ENCODE measurements at places on chromosomes 12 and 14. TPM values are rescaled to one million over a fixed set of nuclear protein-coding genes. Genes with fewer than 3 reads are reported as not detected.

DNA sequence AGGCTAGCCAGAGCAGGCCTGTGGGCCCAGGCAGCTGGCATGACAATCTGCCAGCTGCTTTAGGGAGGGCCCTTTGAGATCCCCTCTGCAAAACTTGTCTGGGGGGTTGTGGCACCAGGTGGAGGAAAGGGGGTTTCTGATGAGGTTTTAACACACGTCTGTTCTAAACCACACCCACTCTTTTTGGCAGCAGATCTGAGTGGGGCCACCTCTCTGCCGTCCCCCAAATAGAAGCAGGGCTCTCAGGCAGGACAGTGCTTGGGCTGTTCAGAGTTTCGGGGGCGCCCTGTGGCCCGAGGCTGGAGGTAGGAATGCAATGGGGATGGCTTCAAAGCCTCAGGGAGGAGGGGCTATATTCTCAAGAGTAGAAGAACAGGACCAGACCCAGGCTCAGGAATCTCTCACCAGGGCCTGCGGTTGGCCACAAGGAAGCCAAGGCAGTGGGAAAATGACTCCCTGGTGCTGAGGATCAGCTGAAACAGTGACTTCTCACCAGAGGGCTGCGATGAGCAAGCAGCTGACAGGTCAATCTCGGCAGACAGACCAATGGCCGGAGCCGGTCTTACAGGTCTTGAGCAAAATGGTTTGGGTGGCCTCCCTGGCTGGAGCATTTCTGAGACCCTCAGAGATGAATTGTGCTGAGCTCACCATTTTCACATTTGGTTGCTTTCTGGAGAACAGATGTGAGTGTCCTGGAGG, 1.5 kb upstream of the KRT5 start:
- peak; percentile 92 for DNase-seq

DNA sequence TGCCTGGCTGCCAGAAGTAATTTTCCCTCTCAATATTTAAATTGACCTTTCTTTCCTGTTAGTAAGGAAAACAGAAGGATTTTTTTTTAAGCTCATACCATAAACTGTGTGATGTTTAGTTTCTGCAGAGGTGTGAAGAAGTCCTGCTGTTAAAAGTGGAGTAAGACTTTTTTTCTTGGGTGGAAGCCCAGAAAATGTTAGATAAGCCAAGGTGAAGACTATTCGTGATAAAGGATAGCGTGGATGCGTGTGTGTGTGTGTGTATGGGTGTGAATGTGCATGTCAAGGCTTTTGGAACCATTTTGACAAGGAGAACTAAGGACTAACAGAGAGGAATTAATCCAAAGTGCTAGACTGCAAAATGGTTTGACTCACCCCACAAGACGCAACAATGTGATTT, 152.9 kb upstream of the SEL1L start:
- no peak for DNase-seq

The BHLHE41 gene
- total RNA-seq, result 4.0 TPM

GRCh38 chr12:108622921-108623514, 10.7 kb downstream of the SELPLG start:
- no peak for DNase-seq

- DNase-seq, result no peak
Observed at GRCh38 chr12:32039917-32040575, 66.6 kb upstream of the BICD1 start.

DNA sequence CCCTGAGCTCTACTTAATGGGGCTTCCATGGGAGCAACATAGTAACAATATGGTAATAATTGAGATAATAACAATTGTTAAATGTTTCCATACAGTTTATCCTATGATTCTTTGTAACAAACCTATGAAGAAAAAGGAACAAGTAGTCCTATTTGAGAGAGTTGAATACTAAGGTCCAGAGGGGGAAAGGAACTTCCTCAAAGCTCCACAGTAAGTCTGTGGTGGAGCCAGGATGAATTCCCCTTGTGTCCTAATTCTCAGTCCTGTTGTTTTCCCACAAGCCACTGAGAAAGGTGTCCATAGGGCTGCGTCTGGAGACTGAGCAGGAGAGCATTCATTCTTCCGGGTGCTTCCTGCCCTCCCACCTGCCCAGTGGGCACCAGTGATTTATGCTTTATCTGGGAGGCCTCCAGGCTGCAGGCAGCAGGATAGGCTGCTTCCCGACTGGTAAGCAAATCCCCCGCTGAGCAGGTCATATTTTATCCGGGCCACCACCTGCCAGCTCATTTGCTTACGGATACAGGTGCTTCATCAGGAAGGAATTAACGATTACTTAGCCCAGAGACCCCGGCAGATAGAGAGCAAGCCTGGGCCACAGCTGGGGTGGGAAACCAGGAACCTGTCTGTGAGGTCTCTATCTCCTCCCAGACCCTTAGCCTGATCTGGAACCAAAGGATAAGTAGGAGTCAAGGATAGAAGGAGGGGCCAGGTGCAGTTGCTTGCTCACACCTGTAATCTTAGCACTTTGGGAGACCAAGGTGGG, 33.9 kb upstream of the FAM222A start:
- no peak for DNase-seq

The SAMD4A gene
- 12.3 TPM for total RNA-seq

GRCh38 chr14:102580550-102581110, 11.8 kb upstream of the RCOR1 start:
- peak; percentile 9 for DNase-seq

DNA sequence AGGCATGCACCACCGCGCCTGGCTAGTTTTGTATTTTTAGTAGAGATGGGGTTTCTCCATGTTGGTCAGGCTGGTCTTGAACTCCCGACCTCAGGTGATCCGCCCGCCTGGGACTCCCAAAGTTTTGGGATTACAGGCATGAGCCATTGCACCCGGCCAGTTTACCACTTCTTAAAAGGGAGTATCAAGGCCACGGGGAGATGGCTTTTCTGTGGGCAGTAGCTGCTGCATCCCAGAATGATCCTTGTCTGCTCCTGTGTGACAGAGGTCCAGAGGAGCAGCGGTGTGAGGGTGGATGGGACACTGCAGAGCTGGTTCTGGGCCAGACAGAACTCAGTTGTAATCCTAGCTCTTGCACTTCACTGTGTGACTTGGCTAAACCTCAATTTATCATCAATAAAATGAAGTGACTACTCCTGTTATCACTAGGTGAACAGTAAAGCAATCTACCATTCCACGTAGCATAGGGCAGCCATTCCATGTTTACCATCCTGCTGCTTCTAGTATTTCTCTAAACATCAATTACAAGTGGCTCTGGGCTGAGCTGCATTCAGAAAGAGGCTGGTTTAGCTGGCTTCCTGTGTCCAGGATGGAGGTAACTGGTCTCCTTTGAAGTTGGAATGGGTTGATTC, 3.0 kb upstream of the NPFF start:
- DNase-seq, result no peak

DNA sequence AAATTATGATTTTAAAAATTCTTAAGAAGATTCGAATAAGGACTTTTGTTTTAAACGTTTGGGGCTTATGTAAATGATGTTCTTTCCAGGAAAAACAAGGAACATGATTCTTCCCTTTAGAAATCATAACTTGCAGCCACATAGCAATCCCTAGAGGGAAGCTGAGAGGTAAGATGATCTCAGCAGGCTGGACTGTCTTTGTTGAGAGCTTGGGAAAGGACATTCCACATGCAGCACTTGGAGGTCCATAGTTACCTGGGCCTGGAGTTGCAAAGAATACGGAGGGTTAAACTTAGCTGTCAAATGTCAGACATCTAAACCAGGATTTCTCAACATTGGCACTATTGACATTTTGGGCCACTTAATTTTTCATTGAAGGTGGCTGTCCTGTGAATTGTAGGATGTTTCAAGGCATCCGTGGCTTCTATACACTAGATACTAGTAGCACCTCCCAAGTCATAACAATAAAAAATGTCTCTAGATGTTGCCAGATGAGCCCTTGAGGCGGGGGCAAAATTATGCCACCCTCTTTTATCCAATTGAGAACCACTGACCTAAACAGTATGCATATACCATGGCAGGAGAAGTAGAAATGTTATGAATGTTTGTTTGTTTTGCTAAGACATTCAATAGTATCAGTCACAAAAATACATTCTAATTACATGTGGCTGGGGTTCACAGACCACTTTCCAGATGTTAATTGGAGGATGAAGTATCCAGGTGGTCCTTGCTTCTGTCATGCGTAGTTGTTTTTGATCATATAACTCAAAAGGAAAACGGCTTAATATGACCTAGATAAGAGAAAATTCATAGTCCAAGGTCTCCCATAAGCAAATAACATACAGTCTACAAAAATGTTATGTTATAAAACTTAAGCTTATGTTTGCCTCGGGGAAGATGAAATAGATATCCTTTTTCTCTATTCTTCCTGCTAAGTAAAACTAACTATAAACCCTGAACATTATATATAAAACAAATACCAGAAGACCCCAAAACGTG, 30.5 kb downstream of the TTC6 start:
- peak; percentile 22 for DNase-seq

DNA sequence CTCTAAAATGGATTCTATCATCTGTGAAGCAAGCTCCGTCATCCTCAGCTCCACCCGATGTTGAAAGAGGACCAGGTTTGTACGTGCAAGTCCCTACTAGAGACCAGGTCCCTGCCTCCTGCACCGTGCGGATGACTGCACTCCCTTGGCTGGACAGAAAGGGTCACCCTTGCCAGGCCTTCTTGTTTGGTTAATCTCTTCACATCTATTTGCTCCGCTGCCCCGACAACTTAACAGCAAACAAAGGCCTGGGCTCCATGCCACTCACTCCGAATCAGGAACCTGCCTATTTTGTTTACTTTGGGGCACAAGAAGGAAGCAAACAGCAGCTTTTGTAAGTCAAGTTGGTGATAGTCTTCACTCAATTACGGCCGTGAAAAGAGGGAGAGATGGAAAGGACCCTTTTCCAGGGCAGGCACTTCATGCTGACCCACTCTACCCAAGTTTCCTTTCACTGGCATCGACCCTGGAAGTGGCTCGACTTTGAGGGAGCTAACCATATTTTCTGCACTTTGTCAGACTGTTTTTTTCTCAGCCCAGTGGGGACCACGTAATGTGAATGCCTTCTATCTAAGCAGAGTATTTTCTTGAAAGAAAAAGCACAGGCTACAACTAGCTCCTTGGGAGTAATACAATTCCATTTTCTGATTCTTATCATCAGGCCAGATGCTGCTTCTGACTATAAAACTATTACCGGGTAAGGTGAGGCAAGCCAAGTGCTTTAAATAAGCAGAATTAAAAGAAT, 202.6 kb downstream of the FOXN3 start:
- DNase-seq, result no peak

DNA sequence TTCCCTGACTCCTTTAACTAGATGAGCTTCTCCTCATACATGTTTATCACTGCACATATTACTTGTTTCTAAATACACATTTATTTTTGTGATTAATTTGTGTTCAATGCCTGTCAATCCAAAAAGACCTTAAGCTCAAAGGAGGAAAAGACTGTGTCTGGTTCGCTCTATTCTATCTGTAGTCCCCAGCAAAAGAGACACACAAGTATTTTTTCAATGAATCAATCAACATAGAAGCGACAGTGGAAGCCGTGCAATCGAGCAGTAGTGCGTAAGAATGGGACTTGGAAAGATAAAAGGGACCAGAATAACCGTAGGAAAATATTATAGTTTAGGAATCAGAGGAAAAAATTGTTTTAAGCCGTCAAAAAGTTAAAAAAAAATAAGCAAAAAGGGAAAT, 951 bp downstream of the WDHD1 start:
- DNase-seq, result no peak

The HIGD1C gene
- not detected for total RNA-seq

The SERPINA4 gene
- total RNA-seq, result not detected

- DNase-seq, result no peak
Observed at GRCh38 chr12:67512061-67512460, 136.5 kb upstream of the DYRK2 start.

GRCh38 chr14:85079842-85080730, 449.9 kb upstream of the FLRT2 start:
- DNase-seq, result no peak

GRCh38 chr12:3365463-3366411, 125.3 kb upstream of the PRMT8 start:
- DNase-seq, result no peak

DNA sequence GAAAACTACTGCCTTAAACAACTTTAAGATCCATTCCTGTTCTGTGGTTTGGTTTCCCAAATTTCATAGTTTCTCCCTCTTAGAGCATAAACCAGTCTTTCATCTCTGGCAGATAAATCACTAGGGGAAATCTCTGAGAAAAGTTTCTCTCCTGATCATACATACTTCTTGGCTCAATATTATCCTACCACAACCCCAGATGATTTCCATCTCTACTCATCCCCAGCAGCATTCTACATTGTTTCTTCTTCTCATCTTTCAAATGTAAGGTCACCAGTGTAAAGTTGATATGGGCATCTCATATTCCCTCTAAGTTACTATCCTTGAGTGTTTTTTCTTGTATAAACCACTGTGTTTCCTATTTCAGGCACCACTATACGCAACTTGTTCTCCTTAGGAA, 45.9 kb upstream of the PLEKHG7 start:
- DNase-seq, result no peak

- DNase-seq, result no peak
Observed at GRCh38 chr12:98651328-98651727, 6.2 kb downstream of the APAF1 start.

GRCh38 chr14:63470962-63471793, 72.0 kb downstream of the PPP2R5E start:
- peak; percentile 61 for DNase-seq

- DNase-seq, result no peak
Observed at GRCh38 chr14:93051600-93052546, 63.9 kb downstream of the ITPK1 start.

GRCh38 chr12:10618338-10618987, 5.1 kb upstream of the MAGOHB start:
- peak; percentile 96 for DNase-seq

DNA sequence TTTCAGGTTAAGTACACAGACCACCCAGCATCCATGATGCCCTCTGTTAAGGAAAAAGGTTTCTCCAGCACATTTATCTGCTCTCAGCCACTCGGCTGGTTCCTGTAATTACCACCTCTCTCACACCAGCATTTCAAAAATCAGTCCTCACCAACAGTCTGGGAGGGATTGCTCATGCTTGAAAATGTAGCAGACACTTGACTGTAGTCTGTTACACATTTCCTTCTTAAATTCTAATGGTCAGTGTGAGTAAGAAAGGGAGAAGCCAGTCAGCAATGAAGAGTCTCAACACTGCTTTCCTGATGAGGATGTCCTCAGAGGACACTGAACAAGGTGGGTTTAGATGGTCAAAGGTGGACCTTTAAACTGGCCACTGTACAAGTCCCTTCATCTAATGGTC, 6.0 kb downstream of the ZBTB39 start:
- DNase-seq, result no peak

The RITA1 gene
- 34.2 TPM for total RNA-seq

The RD3L gene
- total RNA-seq, result not detected
